Fibroblast of skin of scalp (primary cell): ENCODE measurements at places on chromosomes 12 and 14.
A peak's percentile ranks its signal among the peaks of the same experiment; 100 is the strongest.

DNA sequence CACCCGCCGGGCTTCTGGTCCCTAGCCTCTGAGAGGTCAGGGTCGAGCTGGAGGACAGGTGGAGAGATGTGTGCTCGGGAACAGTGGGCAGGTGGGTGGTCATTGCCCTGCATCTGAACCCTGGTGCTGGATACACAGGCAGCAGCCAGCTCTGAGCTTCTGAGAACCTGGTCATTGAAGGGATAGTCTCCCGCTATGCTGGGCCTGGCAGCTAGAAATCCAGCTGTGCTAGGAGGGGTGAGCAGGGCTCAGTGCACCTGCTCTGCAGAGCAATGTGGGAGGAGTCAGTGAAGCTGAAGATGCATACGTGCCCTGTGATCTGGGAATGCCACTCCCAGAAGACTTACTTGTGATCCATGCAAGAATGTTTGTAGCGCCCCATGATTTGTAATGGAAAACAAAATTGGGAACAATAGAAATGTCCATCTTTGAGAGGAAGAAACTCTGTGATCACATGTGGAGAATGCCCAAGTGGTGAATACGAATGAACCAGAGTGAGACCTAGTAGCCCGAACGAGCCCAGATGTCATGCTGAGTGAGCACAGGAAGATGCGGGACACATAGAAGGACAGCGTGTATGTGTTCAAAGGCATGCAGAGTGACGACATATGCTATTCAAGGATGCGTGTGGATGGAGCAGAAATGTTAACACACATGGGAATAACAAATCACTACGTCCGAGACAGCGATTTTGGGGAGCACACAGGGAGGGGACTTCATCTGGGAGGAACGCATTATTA is 63.4 kb downstream of the AACS start:
- no peak for DNase-seq

DNA sequence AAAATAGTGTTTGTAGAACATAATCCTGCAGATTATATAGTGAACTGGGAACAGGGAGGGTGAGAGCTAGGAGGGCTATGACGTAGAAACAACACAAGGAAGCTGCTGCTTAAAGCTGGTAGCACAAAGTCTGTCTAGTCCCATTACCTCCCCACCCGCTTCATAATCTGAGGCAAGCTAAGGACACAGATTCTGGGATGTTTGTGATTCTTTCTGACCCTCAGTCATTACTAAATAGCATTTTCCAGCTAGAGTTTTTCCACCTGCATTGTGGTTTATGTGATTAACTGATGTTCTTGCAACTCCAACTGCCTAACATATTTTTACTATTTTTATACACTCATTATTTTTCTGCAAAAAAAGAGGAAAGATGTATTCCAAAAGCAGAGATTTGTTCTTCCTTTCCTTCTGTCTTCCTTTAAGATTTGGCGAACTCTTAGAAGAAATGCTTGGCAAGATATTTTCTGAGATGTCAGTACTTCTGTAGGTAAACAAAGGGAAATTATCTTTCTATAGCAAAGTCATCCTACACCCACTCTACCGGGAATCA is 293.2 kb upstream of the FAR2 start:
- no peak for DNase-seq

DNA sequence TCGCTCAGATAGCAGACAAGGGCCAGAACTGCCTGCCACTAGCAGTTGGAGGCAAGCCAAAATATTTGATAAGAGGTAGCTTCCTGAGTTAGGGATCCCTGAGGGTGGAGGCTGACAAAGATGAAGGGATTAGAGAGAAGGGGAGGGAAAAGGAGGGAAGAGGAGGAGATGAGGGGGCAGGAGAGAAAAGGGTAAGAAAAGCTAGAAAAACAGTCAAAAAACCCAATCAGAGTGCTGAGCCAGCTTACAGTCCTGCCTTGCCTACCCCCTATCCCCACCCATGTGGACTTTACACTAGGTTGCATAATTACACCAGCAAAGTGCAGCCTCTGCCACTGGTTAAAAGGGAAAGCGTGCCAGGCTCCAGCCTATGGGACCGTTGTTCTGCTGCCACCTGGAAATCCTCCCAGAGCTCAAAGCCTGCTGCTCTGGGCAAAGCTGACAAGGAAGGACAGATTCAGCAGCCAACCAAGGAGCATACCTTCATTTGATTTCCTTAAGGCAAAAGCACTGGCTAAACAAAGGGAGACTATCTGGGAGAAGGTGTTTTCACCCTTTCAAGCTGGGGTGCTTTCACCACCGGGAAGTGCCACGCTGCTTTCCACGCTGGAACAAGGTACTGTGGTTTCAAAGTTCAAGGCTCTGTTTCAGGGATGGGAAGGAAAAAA is 3.8 kb upstream of the NUMB start:
- peak; percentile 26 for DNase-seq

GRCh38 chr12:67269633-67270573 is 745 bp downstream of the CAND1 start:
- peak; percentile 25 for DNase-seq

DNA sequence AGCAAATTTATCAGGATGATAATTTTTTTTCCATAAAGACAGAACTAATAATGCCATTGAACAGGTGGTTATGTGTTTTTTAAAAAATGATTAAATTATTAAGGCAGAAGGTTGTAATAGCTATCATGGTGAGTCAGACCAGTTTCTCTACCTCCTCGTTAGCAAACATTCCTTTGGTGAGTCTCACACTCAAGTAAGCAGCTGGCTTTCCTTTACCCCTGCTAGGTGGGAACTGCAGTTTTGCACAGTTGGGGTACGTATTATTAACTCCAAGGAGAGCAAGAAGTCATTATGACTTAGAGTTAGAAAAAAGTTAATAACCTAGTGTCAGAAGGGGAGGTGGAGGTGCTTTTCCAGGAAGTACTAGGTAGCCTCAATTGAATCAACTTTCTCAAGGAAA is 165.3 kb downstream of the SNAPC1 start:
- peak; percentile 56 for DNase-seq
